Mucosa of gallbladder (tissue), 1 donor: ENCODE measurements at places on chromosomes 7 and 10. TPM values are rescaled to one million over a fixed set of nuclear protein-coding genes. Genes with fewer than 3 reads are reported as not detected.
A peak's percentile ranks its signal among the peaks of the same experiment; 100 is the strongest.

GRCh38 chr10:77925410-77925794 lies 1.2 kb downstream of the DLG5 start:
- DNase-seq = peak; percentile 34

DNA sequence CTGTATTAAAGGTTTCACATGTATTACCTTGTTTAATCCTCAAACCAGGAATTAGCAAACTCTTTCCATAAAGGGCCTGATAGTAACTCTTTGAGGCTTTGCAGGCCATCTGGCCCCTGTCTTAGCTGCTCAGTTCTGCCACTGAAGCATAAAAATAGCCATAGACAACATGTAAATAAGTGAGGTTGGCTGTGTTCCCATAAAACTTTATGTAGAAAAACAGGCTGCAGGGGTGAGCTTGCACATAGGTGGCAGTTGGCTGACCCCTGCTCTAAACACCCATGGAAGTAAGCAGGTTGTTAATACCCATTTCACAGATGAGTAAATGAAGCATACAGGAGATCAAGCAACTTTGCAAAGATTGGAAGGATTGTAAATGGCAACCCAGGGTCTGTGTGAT lies 1279.2 kb upstream of the AUTS2 start:
- no peak for DNase-seq

DNA sequence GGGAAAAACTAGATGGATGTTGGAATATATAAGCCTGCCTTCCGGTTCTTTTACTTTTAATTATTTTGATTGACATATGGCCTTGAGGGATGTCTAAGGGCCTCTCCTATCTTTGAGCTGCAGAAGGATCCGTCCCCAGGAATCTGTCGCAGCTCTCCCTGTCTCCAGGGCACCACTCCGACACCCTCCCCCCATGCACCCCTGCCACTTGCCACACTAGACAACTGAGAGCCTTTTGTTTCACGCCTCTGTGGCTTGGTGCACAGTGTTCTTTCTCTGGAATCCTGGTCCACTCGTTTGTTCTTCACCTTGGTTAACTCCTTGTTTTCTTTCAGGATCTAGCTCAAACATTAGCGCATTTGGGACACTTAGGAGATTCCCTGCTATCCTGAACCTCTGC lies 124.1 kb upstream of the EFCAB10 start:
- DNase-seq = no peak

GRCh38 chr7:52639981-52640380 lies 395.5 kb upstream of the POM121L12 start:
- no peak for DNase-seq

The AMZ1 gene
- 0.35 TPM for total RNA-seq

The GIMAP6 gene
- 20.5 TPM for total RNA-seq

DNA sequence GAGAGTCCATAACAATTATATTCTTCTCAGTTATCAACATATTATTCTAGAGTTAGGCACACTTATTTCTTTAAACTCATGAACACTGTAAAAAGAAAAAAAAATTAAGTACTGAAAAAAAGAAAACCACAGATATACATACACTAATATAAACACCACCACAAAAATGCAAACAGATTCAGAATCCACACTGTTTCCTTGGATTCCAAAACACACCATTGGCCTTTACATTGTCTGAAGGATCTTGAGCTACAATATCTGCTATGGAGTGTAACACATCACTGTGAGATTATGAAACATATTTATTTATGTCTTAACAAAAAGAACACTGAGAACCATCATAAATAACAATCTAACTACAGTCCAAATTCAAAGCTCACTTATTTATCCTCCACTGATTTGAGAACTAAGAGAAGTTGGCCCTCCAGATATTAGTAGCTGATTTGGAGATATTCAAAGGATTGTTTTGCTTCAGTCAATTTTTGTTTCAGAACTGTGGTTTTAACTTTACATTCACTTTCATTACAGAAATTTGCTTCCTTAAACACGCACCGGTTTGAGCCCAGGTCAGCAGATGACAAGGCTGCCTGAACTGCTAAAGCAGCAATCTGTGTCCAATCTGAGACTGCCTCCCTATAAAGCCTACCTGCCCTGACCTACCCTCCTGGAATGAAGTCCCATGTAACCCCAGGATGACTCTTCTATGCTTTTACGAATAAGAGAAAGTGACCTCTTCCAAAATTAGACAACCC lies 47.0 kb upstream of the CDK1 start:
- DNase-seq = no peak

DNA sequence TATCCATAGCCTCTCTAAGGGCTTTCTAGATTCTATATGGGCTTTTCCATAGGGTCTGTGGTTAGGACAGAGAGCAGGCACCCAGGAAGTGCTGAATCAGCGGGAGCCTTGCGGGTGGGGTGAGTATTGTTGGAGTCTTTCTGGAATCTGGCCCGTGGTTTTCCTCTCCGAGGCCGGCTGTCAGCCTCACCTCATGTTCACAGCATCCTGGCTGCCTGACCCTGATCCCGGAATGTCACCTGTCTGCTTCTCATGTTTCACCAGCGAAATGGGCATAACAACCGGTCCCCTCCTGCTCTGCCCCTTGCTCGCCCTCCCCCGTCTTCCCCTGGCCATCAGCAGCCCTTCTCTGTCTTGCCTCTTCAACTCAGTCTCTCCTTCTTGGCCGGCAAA lies 36.5 kb downstream of the DDIT4 start:
- DNase-seq = no peak

DNA sequence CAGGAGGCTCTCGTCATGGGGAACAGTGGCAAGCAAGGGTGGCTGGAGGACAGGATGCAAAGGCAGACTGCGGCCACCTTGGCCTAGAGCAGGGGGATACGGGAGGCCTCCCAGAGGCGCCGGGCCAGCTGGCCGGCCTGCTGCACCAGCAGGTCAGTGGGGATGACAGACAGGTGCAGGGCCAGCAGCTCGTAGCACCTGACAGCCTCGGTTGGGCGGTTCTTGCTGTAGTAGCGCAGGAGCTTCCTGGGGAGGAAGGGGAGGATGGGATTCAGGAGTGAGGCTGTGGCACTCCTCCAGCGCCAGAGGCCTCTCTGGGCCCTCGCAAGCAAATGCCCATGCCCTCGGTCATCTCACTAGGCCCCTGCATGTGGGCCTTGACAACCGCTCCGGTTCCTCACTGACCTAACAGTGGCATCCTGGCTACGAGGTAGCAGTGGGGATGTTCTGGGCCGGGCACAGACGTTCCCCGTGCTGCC lies 2.5 kb upstream of the PYROXD2 start:
- DNase-seq = no peak

The VGF gene
- 0.29 TPM for total RNA-seq

The ANKRD30A gene
- total RNA-seq = not detected

The PTCD1 gene
- 4.9 TPM for total RNA-seq

- DNase-seq = no peak
These were observed 95.5 kb downstream of the INPP5A start for GRCh38 chr10:132632851-132633684.

The NYAP1 gene
- total RNA-seq = 1.2 TPM

- DNase-seq = no peak
These were observed 11.7 kb downstream of the CASP2 start for GRCh38 chr7:143299840-143300239.

- DNase-seq = no peak
These were observed 202.5 kb upstream of the PTN start for GRCh38 chr7:137546009-137546408.

The OAT gene
- total RNA-seq = 133 TPM
